Activated T-helper 2 cell treated with anti-CD3 and anti-CD28 coated beads, Interferon-gamma antibody, Interleukin-2, Interleukin-4, amounts not matched to agents 10 μg/mL and 5 μg/mL and 100 μg/mL, durations not matched to agents 14 hours and 24 hours and 36 hours (primary cell): ENCODE measurements at places on chromosomes 2 and 18.

DNA sequence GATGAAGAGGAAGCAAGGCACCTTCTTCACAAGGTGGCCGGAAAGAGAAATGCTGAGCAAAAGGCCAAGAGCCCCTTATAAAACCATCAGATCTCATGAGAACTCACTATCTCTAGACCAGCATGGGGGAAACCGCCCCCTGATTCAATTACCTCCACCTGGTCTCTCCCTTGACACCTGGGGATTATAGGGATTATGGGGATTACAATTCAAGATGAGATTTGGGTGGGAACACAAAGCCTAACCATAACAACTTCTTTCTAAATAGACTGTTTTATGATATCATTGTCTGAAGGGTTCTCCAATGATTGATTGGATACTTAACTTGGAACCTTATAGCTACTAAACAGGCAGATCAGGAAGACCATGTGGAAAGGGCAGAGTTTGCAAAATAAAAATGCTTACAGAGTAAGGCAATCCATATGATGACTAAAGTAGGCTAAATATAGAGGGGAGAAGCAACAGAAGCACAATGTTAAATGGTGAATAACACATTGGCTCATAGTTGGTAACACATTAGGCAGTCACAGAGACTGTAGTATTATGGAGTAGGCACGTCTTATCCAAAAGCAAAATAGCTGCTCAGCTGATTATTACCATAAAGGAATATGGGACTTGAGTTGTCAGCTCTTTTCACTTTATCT lies 179.0 kb downstream of the BARD1 start:
- no peak for DNase-seq

GRCh38 chr2:173991856-173992588 lies 26.8 kb upstream of the SP3 start:
- DNase-seq: no peak

DNA sequence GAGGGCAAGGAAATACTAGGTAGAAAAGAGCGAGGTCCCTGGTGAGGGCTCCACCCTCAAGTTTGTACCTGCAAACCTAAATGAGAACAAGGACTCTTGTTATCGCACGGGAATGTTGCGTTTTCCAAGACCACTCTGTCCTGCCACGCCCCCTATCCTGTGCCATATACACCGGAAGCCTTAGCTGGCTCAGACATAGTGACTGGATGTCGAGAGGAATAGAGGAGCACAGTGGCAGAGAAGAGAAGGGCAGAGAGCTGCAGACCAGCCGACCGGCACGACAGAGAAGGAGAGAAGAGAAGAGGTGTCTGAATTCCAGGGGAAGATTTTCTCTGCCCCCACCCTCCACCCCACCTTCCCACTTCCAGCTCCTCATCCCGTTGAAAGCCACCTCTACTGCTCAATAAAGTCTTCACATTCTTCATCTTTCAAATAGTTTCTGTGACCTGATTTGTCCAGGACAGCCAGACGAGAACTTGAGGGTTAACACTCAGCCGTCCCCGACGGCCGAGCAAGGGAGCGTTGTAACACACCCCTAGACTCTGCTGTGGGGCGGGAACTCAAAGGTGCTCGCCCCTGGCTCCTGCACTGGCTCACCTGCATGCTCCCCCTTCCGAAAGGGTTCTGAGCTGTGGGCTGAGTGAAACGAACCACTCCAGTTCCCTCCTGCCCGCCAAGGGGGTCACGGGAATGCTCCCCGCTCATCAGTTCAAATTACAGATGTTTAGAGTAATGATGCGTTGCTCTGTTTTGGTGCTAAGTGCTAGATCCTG lies 24.9 kb upstream of the COL3A1 start:
- DNase-seq: no peak

DNA sequence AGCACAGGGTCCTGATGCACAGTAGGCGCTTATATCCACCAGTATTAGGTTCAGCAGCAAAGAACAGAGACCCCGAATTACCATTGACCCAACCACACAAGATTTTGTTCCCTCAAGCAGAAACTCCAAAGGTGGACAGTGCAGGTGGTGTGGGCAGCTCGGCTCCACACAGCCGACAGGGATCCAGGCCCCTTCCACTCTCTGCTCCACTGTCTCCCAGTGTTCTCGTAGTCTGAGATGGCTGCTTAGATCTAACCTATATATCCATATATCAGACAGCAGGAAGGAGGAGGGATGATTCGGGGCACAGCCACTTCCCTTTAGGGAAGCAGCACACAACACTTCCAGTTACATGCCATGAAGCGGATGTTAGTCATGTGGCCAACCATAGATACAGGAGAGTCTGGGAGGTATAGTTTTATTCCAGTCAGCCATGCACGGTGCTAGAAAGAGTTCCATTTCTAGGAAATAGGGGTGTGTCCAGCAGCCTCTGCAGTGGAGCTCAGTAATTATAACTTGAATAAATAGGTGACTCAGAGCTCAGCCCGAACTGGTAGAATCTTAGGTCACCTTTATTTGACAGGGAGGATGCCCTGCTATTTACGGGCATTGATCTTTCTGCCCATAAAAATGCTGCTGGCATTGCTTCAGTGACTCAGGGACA lies 158.9 kb downstream of the TWIST2 start:
- DNase-seq: no peak

DNA sequence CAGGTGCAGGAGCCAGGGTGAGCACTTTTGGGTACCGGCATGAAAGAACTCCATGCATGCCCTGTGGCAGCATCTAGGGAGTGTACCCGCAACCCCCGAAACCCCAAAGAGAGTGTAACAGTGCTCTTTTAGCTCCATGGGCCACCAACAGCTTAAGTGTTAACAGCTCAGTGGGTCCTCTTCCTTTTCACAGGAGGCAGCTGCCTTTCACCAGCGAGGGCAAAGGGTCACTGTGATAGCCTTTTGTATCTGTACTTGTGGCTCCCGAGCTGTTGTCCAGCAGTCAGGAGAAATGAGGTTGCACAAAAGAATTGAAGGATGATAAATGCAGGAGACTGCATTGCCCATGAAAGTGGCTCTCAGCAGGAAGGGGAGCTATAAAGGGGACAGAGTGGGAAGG lies 1166.3 kb upstream of the ACVR2A start:
- DNase-seq: no peak

GRCh38 chr2:38743672-38744398 lies 7.3 kb downstream of the SRSF7 start:
- DNase-seq: no peak

DNA sequence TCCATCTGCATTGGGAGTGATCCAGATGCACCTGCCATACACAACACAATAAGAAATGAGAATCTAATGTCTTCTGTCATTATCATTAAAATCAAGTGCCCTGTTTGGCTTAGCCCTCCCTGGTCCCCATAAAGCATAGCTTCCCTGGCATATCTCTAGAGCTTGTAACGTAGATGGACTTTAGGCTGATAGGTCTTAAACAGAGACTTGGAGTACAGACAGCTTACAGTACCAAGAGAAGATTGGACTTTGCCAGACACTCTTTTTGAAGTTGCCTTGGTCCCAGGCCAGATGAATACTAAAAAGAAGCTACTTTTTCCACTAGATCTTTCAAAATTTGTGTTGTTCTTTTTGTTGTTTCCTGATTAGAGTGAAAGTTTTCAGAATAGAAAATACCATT lies 86.3 kb upstream of the UNC80 start:
- DNase-seq: no peak
